ENCODE measurements at places on chromosomes 5 and 9. TPM values are rescaled to one million over a fixed set of nuclear protein-coding genes. Genes with fewer than 3 reads are reported as not detected.

DNA sequence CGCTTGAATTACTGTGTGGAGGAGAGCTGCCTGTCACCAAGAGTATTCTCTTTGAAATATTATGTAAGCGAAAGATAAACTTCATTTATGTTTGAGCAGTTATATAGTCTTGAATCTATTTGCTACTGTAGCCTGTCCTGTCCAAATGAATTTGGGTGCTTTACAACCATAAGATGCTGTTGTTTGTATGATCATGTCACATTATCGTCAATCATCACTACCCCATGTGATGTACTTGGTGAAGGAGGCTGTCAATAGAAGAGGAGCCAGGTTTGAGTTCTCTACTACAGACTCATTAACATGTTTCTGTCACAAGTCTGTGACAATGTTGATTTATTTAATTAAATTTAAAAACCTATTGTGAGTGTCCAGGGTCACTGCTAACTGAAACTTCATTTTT, 403.3 kb upstream of the MEF2C start:
- no peak for DNase-seq

GRCh38 chr9:108813951-108814601, 41.7 kb downstream of the ACTL7B start:
- DNase-seq: no peak

DNA sequence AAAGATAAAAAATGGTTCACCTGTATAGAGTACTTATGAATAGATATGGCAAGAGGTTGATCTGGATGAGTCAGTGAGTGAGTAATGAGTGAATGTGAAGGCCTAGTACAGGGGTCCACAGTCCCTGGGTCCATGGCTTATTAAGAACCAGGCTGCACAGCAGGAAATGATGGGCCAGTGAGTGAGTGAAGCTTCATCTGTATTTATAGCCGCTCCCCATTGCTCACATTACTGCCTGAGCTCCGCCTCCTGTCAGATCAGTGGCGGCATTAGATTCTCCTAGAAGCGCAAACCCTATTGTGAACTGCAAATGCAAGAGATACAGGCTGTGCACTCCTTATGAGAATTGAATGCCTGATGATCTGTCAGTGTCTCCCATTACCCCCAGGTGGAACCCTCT, 307.7 kb upstream of the ZNF608 start:
- no peak for DNase-seq

DNA sequence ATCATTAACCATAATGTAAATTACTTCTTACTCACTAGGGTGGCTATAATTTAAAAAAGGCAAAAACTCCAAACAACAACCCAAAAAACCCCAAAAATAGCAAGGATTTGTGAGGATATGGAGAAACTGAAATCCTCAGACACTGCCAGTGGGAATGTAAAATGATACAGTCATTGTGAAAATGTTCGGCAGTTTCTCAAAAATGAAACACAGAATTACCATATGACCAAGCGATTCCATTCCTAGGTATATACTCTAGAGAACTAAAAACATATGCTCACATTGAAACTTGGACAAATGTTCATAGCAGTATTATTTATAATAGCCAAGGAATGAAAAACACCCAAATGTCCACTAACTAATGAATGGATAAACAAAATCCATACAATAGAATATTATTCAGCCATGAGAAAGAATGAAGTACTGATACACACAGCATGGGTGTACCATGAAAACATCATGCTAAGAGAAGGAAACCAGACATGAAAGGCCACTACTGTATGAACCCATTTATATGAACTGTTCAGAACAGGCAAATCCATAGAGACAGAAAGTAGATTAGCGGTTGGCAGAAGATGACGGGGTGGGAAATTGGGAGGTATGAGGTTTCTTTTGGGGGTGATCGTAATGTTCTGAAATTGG, 119.1 kb downstream of the MAPKAP1 start:
- no peak for DNase-seq

DNA sequence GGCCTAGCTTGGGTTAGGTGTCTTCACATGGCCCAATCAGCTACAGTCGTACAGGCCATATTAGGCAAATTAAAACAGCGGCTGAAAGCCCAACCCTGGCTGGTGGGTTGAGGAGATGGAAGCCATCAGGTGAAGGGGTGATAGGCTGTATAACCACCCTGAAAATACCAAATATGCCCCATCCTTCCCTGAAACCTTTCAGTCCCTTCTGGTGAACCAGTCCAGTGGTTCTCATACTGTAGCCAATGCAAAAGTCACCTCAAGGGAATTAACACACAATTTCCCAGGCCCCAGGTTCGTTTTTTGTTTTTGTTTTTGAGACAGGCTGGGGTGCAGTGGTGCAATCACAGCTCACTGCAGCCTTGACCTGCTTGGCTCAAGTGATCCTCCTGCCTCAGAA, 19.8 kb upstream of the KCNV2 start:
- no peak for DNase-seq

- no peak for DNase-seq
These were observed 28.4 kb downstream of the ERP44 start for GRCh38 chr9:100070104-100071041.

DNA sequence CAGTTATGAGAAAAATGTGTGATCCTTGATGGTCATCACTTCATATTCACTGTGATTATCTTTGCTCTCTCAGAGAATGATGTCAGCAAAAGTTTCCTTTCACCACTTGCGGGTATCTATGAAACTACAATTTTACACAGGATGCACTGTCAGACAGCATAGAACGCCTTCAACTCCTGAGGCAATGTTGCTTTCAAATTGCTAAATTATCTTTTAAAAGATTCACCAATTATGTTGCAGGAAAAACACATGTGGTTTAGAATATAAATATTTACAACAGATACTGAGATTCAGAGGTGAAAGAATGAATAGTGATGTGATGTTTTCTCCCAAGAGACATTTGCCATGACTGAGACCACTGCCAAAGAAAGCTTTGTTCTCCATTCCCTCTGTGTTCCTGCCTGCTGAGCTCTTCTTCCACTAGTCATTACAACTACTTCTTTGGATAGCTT, 879.8 kb upstream of the DMAC1 start:
- DNase-seq: no peak

- DNase-seq: no peak
These were observed 67.4 kb upstream of the TRPC7 start for GRCh38 chr5:136432705-136433104.

Gene FOXD4
- 0.60 TPM for total RNA-seq

Gene FEM1C
- total RNA-seq: 16.4 TPM

DNA sequence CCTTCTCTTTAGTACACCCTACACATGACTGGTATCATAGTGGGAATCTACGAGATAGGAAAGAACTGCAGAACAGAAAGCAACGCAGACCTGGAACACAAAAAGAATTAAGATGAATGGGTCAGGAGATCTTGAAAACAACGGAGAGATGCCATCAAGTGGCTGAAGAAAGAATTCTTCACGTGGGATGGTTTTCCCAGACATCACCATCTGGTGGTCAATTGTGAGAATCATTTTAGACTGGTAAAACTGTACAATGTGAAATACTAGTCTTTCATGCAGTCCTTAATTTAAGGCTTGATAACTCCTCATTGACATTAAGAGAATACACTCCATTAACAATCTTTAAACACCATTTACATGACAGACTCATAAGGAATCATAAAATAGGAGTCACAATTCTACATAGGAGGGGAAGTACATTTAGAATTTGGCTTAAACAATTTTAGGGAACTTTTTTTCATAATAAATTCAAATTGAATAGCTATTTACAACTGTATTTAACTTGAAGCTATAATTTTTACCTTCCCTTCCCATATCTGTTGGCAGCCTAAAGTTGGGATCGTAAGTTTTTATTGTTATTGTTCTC, 128.4 kb upstream of the TRPM3 start:
- DNase-seq: no peak

- no peak for DNase-seq
These were observed 28.1 kb downstream of the NDUFA8 start for GRCh38 chr9:122131401-122132001.

- DNase-seq: no peak
These were observed 34.7 kb downstream of the ADAM19 start for GRCh38 chr5:157540707-157541446.

Gene KIAA0825
- total RNA-seq: 1.2 TPM

GRCh38 chr9:128383007-128383753, 12.0 kb downstream of the URM1 start:
- DNase-seq: no peak

DNA sequence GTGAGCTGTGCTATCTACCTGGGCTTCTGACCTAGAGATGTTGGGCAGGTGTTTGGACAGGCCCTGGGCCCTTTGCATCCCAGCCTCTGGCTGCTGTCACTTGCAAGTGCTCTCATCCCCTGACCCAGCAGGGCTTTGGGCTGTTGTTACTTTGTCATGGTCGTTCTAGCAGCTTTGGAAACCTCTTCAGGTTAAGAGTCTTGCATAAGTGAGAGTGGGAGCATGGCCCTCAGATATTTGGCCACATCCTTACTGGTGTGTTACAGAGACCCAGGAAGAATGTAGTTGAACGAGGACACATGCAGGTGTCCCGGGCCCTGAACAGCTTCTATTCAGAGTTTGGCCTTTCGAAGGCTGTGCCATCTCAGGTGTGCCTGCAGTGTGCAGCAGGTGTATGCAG, 4.5 kb downstream of the TENT4A start:
- no peak for DNase-seq

GRCh38 chr9:113998114-113998513, 80.0 kb downstream of the AMBP start:
- no peak for DNase-seq

GRCh38 chr9:16207161-16207560, 654.3 kb downstream of the CCDC171 start:
- no peak for DNase-seq
